ENCODE measurements at places on chromosomes 11 and 22.

DNA sequence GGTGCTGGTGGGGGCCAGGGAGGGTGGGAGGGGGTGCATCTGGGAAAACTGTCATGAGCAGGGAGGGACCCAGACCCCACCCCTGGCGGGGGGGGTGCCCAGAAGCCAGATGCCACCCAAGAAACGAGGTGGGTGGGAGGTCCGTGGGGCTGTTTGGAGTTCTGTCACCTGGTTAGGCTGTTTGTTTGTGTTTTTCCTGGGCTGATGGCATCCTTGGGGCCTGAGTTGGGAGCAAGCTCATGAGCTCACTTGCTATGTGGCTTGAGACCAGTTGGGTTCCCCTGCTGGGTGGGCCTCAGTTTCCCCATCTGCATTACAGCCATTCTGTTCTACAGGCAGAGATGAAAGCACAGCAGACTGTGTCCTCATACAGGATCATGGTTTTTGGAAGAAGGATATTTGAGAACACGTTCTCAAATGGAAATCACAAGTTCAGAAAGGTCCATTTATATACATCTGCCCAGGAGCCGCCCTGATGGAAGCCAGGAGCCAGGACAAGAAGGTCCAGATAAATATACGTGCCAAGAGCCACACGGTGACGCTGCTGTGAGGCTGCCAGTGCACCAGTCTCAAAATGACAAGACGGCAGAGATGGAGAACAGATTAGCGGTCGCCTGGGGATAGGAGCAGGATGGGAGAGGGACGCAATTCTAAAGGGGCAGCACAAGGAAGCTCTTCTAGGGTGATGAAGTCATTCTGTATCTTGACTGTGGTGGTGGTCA, 312.9 kb downstream of the MN1 start:
- DNase-seq, result no peak

GRCh38 chr11:108333403-108333899, 110.6 kb downstream of the ATM start:
- DNase-seq, result no peak

- DNase-seq, result no peak
Measured at GRCh38 chr22:22897947-22898346, 10.3 kb downstream of the IGLL5 start.

GRCh38 chr11:46520971-46521745, 72.7 kb downstream of the AMBRA1 start:
- DNase-seq, result peak; percentile 59

DNA sequence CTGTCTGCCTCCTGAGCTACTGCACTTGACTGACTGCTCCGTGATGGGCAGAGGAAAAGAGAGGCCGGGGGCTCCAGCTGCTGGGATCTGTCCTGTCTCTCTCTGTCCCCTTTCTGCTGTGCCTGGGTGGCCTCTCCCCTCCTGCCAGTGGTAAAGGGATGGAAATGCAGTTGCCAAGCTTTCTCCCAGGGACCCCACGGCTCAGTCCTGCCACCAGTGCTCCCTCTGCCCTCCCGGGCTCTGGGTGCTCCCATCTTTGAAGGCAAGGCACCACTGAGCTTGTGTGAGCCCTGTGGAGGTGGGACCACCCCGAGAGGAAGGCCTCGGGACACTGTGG, 32.0 kb downstream of the NADSYN1 start:
- no peak for DNase-seq

- DNase-seq, result no peak
Measured at GRCh38 chr11:27358296-27358695, 4.7 kb downstream of the CCDC34 start.

DNA sequence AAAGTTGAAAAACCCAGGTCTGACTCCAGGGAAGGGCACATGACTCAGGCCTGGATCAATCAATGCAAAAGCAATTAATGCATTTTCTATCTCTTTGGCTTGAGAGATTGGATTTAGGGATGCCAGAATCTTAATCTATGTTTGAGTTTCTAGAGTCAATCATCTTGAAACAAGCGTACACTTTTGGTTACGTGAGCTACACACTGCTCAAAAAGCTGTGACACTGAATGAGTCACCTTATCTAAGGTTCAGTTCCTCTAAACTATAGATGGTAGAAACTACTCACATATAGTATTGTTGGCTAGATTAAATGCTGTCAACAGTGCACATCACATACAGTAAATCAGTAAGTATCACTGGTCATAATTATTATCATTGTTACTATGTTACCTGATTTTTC, 24.2 kb downstream of the MRE11 start:
- DNase-seq, result no peak

GRCh38 chr11:46671958-46672315, 28.5 kb downstream of the ARHGAP1 start:
- DNase-seq, result no peak

GRCh38 chr11:130892861-130893260, 23.4 kb downstream of the SNX19 start:
- DNase-seq, result no peak

DNA sequence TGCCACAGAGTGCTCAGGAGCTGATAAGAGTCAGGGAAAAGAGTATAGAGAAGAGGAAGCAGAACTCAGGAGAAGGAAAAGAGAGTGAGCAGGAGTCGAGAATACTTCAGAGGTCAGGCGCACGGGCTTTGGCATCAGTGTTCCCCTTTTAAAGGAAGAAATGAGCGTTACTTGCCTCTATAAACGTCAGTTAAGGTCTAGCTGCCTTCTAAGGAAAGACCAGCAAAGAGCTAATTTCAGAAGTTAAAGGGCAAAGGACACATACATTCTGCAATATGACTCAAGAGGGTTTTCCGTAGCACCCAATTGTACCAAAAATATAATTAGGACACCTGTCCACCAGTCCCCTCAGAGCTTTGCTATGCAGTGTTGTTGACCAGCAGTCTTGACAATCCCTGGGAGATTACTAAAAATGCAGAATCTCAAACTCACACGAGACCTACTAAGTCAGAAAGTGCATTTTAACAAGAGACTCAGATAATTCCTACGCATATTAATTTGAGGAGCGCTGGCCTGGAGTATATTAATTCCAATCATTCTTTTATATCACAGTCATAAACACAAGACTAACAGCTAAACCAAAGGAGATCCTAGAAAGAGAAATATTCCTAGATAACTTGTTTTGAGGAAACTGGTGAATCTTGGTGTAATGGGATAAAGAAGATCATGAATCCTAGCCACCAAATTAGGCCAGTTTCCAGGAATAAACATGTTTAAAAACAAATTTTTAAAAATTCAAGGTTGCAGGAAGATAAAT, 249.0 kb downstream of the CADM1 start:
- DNase-seq, result no peak

DNA sequence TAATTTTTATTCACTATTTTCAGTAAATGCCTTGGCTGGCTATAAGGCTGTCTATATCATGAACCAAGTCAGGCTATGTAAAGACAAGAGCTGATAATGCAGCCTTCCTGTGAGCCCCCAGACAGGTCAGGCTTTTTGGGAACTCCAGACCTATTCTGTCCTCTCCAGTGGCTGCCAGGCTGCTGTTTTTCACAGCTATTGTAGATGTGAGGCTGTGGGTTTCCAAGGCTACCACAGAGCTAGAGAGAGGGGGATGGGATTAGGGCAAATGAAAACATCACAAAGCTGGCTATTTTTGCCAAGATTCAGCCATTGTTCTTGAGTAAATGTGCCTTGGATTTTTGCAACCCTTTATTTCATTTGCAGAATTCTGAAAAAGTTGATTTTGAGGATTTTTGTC, 55.7 kb upstream of the SORL1-AS1 start:
- DNase-seq, result no peak

DNA sequence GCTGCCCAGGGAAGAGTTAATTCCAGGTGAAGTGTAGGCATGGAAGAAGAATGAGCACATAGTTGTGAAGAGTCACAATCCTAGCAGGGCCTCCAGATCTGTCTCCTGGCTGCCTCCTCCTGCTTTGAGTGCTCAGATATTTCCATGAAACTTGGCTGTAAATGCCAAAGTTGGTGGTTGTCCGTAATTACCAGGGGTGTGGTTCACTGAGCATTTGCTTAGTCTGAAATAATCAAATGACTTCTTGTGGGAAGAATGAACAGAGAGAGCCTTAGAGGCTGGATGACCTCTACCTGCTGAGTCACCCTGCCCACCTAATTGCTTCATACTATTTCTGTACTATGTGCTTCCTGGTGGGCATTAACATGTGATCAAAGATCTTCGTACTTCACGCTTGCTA, 50.9 kb downstream of the APIP start:
- DNase-seq, result no peak

Measured in fibroblast of skin of left quadriceps (primary cell).